SJSA1 (cell line): ENCODE measurements at places on chromosomes 7 and 10. TPM values are rescaled to one million over a fixed set of nuclear protein-coding genes. Genes with fewer than 3 reads are reported as not detected.

SMO gene
- 11.5 and 14.3 TPM in 2 replicates for total RNA-seq

SLC39A12 gene
- not detected in 2 replicates for total RNA-seq

TMEM236 gene
- 0.08 TPM in 1 of 2 replicates, not detected in the other for total RNA-seq

GRCh38 chr10:124998624-124999291, 56.8 kb downstream of the ZRANB1 start:
- no peak overlapping the region for H3K4me3 ChIP-seq
- no peak for DNase-seq
- no peak overlapping the region for H3K27ac ChIP-seq
- peaks cover 89% of the 10 kb centered on the region for H3K36me3 ChIP-seq
- no peaks in the 10 kb centered on the region for H3K4me1 ChIP-seq

PTPN12 gene
- 24.7 and 34.8 TPM in 2 replicates for total RNA-seq
